ENCODE measurements at places on chromosomes 2 and 18.

DNA sequence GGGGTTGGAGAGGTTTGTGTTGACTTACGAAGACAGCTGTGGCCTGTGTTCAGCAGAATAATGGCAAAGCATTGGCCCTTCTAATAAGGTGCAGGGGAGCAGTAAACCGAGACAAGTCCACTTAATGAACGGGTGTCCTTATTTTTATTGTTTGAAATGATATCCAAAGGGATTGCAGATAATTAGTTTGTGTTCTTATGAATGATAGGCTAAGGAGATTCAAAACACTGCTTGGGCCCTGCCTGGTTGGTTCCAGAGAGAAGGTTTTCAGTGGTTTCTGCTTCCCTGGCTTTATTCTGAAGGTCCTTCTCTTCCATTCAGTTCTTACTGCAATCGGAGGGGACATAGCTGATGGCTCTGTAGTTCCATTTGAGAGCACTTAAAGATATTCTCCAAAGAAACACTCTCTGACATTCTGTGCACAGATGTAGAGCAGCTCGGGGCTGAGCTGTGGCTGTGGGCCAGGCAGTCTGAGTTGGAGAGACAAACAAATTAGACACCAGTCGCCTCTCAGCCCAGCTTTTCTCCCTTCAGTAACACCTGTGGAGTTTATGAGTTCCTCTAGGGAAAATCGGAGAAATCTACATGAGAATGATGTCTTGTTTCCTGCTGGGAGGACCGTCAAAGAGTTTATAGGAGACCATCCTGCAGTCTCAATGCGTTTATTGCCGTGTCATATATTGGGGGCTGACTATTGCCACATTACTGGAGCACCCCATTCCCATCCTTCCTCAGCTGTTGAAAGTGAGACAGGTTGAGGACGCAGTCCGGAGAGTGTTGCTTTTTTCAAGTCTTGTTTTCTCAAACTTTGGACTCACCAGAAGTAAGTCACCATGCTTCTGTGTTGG is 6.5 kb downstream of the GREB1 start:
- no peak for DNase-seq

GRCh38 chr2:240579771-240580614 is 6.5 kb upstream of the CAPN10 start:
- peak; percentile 79 for DNase-seq

DNA sequence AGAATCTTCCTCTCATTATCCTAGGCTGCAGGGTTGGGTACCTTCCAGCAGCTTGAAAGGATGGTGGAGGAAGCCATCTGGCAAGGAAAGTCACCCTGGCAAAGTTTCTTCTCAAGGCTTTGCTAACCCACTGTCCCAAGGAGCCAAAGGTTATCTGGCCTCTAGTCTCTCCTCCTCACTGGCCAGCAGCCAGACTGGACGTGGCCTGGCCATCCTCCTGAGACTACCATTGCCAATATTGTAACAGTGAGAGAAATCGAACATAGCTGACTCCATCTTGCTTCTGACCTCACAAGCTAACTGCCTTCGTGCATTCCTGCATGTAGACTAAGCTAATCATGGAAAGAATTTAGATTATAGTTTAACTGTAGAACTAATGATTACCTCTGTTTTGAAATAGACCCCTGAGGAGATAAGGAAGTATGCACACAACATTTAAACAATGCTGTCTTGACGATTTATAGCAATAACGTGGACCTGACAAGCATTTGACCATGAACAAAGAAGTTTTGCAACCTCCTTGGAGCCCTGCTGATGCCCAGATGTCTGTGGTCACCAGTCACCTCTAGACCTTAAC is 7.8 kb upstream of the ANXA4 start:
- no peak for DNase-seq

- no peak for DNase-seq
These were observed 9.0 kb downstream of the GBX2 start for GRCh38 chr2:236158969-236159777.

- no peak for DNase-seq
These were observed 874.9 kb downstream of the RNF144A start for GRCh38 chr2:7792031-7792651.

GRCh38 chr2:238274152-238274865 is 14.1 kb downstream of the PER2 start:
- no peak for DNase-seq

DNA sequence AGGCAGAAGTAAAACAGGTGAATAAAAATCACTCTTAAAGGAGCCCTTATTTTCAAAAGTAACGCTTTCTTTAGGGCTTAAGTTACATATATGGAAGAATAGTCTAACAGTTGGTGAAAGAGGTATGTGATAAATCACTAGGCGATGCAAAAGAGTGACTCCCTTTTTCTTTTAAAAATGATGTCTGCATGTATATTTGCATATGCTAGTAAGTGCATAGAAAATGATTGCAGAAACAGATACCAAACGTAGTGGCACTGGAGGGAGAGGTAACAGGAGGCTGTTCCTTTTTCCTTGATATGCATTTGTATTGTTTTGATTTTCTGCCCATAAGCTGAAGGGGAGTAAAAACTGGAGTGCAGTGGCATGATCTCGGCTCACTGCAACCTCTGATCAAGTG is 158.3 kb downstream of the PRPF40A start:
- DNase-seq, result no peak

GRCh38 chr18:48191494-48191893 is 217.7 kb downstream of the ZBTB7C start:
- DNase-seq, result no peak

- no peak for DNase-seq
These were observed 108.2 kb upstream of the SMAD2 start for GRCh38 chr18:48038636-48039035.

DNA sequence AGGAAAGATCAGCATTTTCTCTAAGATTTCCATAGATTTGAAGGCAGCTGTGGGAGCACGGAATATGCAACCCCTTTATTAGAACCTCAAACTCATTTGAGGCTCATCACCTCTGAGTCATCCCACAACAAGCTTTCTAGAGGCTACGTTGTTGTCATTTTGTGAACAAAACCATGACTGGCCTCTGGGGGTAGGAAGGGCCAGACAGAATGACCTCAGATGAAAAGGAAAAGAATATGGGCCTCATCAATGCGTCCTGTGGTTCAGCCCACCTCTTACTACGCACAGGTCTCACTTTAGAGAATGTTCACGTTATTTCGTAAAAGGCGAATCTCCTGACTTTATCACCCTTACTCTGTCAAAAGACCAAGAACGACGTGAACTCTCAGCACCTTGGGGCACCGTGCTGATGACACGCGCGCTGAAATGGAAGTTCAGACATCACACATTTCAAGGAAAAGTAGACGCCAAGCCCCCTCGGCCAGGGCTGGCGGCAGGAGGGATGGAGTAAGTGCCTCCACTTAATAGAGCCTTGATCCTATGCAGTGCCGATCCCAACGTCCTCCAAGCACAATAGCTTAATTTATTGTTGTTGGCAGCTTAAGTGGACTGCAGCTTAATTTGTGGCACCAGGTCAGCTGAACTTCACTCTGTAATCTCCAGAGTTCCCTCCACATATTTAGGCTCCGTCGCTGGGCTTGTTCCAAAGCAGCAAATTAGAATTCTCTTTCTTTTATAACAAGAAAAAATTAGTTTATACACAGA is 208.3 kb downstream of the EIPR1 start:
- DNase-seq, result no peak

DNA sequence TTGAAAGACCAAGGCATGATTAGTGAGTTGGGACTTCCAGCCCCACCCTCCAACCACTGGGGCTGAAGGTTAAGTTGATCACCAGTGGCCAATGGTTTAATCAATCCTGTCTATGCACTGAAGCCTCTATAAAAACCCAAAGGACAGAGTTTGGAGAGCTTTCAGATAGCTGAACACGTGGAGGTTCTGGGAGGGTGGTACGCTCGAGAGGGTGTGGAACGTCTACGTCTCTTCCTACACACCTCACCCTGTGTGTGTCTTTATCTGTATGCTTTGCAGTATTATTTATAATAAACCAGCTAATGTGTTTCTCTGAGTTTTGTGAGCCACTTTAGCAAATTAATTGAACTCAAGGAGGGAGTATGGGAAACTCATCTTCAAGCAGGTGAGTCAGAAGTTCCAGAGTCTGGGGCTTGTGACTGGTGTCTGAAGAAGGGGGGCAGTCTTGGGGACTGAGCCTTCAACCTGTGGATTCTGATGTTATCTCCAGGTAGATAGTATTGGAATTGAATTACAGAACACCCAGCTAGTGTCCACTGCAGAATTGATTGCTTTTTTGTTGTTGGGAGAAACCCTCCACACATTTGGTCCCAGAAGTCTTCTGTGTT is 20.3 kb downstream of the ACTR3 start:
- DNase-seq, result peak; percentile 56

- no peak for DNase-seq
These were observed 1184.7 kb upstream of the NXPH2 start for GRCh38 chr2:139964721-139965440.

- DNase-seq, result no peak
These were observed 18.3 kb upstream of the ANKRD53 start for GRCh38 chr2:70959851-70960832.
